ENCODE measurements at places on chromosomes 1 and 21.

DNA sequence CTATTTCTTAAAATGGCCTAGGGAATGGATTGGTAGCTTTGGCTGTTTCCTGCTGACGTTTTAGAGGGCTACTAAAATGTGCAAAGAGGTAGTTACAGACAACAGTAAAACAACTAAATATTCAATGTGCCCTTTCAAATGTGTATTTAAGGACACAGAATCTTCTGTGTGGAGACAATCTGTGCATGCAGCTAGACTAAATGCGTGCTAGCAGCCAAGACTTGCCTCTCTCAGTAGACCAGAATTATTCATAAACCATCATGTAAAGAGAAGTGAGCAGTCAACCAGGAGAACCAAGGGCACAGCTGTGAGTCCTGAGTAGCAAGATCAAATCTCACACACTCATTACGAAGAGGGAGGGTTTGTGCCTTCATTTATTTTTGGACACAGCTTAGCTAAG is 160.2 kb upstream of the GREM2 start:
- no peak for DNase-seq

DNA sequence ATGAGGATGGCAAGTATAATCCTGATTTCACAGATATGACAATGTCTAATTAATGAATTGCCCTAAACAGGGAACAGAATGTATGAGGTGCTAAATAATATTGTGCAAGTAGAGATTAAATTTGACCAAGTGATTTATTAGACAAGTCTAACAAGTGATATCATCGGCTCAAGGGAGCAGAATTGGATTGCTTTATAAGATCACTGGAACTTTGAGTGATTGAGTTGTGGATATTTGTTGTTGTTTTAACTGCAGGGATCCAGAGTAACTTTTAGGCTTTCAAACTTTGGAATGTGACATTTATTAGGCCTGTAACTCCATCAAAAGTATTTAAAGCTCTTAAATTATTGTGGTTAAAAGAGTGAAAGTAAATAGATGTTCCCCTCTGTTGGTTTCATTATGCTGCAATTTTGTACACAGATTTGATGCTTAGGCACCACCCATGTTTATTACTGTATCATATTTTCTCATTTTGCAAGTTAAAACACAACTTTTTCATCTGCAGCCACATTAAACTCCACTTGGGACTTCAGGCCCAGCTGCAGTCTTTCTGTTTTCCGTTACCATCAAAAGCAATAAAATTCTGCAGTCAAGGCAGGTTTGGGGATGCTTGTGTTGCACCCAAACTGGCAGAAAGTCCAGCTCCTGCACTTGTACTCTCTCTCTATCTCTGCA is 206.6 kb downstream of the HLX start:
- no peak for DNase-seq

DNA sequence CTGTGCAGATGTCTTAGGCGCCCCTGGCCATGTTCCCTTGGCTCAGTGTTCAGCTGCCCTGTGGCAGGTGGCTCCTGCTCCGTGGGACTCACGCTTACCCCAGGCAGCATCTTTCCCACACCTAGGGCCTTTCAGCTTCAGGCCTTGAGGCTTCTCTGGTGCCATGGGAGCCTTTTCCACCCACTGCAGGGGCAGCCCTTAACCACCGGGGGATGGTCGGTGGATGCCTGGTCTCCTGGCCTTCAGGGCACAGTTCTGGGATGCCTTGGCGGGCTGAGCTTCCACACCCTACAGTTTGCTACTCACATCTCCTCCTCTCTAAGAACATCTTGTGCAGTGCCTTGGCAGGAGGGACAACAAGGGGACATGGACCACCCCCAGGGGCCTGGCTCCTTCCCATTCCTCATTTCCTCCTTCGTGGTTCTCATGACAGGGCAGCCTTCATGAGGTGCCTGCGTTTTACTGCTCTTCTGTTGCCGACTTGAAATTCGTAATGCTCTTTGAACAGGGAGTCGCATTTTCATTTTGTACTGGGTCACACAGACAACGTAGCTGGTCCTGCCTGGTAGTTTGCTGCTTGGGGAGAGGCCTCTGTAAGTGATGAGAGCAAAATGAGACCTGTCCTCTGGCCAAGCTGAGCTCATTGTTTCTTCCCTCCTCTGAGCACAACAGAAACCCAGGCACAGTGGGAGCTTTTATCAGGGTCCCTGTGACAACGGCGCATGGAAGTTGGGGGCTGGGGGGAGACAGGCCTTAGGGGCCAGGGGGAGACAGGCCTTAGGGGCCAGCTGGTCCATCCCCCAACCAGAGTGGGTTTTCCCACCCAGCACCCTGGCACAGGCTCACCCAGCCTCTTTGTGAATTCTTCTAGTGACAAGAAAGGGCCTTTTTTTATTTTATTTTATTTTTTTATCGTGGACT is 62.0 kb upstream of the NEK2 start:
- no peak for DNase-seq

DNA sequence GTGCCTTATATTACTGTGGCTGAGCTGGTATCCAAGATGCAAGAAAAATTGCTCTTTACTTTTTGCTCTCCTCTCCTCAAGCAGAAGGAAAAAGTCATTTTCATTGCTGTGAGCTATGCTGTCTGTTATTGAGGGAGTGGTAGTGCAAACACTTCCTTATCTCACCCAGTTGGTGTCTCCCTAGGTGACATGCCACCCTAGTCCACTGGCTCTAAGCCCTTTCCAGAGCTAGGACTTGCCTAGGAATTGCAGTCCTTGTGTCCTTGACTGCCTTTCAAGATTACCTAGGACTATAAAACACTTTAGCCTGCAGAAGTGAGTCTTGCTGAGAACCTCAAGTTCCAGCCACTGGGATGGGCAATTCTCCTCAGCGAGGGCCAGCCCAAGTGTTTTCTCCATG is 458.3 kb downstream of the MRPL39 start:
- DNase-seq: no peak
